Sciatic nerve (tissue), 2 donors: ENCODE measurements at places on chromosomes 2 and 18.

- no peak for DNase-seq
Observed at GRCh38 chr18:55489034-55489986, 98.7 kb downstream of the TCF4 start.

- DNase-seq: no peak
Observed at GRCh38 chr2:65024149-65024829, 31.9 kb upstream of the CEP68 start.

- no peak for DNase-seq
Observed at GRCh38 chr2:221997100-221997499, 301.7 kb downstream of the PAX3 start.

- no peak for DNase-seq
Observed at GRCh38 chr18:1668279-1668678, 763.6 kb downstream of the ADCYAP1 start.

DNA sequence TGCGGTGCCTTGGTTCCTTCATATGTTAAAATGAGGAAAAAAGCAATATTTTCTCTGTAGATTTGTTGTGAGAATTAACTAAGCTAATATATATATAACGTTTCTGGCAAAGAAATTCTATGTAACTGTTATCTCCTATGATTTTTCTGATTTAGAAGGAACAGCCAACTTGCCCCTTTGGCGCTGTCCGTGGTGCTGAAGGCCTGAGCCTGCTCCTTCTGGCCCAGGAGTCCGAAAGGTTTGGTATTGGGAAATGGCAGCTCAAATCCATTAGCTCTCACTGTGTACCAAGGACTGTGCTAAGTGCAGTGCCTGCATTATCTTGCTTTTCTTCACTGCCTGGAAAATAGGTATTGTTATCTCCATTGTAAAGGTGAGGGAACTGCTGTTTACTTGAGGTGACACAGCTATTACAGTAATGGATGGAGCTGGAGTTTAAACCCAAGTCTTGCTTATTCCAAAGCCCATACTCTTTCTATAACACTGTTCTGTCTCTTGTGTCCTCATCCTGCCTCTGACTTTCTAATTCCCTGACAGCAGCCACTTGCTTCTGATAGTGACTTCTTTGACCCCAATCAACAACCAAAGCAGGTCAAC lies 52.2 kb downstream of the C1QL2 start:
- no peak for DNase-seq

GRCh38 chr2:50564766-50565165 lies 467.2 kb downstream of the NRXN1 start:
- no peak for DNase-seq

GRCh38 chr18:77366720-77367641 lies 117.3 kb downstream of the GALR1 start:
- peak; percentile 71 for DNase-seq

DNA sequence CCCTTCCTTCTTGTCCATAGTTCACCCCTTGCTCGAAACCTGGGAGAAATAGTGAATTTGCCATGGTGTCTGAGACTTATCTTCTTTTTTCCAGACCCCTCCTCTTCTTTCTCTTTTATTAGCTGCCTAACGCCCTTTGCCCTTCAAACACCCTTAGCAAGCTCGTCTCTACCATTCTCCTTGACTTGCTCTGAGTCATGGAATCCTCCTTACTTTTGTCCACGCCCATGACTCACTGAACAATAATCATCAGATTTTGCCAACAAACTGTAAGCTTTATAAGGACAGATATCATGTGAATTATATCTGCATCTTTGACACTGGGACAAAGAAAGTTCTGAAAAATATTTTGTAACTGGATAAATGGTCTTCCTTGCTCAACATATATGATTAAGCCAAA lies 67.1 kb upstream of the CNTNAP5 start:
- DNase-seq: no peak

- no peak for DNase-seq
Observed at GRCh38 chr2:102618452-102619413, 620 bp upstream of the SLC9A2 start.

DNA sequence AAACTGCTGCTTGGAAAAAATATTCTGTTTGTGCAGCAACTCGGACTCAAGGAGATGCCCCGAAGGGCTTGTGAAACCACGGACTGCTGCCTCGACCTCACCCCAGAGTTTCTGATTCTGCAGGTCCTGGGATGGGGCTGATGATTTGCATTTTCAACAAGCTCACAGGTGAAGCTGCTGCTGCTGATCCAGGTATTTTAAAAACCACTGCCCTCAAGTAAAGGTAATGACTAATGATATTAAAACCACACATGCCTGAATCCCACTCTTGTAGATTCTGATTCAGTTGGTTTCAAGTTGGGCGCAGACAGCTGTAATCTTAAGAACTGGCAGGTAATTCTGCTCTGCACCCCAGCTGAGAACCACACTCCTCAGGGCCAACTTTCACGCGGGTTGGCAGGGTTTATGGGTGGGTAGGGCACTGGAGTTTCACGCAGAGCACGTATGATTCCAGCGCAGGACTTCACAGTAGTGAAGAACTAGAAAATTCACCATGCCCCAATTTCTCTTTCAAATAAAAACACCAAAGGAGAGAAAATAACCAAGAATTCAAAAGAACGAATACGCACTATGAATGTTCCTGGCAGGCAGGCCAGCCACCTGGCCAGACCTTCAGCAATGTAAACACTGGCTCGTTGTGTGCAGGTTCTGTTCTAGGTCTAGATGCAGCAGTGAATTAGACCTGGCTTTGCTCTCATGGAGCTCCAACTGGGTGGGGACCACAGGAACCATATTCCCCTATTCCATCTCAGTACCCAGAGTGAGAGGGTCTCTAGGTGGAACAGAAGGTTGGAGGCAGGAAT lies 74.6 kb upstream of the ZFP36L2 start:
- DNase-seq: no peak

- DNase-seq: no peak
Observed at GRCh38 chr2:61343141-61343540, 127.7 kb downstream of the USP34 start.

DNA sequence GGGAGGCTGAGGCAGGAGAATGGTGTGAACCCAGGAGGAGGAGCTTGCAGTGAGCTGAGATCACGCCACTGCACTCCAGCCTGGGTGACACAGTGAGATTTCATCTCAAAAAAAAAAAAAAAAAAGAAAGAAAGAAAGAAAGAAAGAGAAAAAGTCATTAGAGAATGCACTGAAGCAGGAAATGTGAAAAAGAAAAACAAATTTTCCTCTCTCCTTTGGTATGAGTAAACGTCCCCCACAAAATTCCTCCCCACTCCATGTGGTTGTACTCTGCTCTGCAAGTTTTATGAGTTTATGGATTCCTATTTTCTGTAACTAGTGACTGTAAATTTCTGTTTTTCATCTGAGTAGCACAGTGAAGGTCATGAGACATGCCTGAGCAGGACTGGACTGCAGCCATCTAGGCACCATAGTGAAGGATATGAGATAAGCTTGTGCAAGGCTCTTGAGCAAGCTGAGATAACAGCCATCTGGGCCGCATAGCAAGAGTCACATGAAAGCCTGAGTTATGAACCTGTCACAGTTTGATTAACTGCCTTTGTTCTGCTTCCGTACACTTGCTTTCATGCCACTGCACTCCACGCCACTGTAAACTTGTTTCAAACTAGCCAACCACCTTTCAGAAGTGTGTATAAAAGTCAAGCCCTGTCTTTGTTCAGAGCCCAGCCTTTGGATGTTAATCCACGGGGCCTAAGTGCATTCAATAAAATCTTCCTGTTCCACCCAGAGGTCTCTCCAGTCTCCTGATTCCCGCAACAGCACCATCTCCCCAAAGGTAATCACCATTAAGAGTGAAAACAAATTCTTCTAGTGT lies 50.2 kb downstream of the SKA1 start:
- DNase-seq: no peak

- no peak for DNase-seq
Observed at GRCh38 chr18:36769611-36770314, 59.0 kb downstream of the TPGS2 start.

DNA sequence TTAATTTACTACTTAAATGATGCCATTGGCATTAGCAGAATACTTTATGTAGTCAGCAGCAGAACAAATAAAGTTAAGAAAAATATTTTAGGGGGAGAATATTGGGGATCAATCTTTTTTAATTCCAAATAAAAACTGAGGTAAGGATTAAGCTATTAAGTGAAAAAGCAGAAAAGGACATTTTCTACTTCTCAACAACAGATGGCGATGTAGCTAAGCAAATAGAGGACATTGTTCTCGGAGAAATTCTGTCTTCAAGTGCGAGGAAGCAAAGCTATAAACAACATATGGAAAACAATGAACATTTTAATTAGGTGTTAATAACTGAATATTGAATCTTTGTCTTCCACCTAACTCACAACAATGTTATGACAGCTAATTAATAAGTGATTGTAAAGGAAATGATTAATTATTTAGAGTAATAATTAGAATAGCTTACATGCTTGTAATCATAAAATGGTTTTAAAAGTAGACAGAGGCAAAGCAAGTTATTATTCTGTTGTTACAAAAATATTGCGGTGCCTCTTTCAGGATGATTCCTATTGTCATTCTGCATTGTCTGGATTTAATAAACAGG lies 32.9 kb upstream of the CCDC93 start:
- DNase-seq: no peak

- no peak for DNase-seq
Observed at GRCh38 chr2:133338224-133338623, 230.0 kb downstream of the NCKAP5 start.

GRCh38 chr2:240848900-240849680 lies 19.5 kb upstream of the AGXT start:
- no peak for DNase-seq

DNA sequence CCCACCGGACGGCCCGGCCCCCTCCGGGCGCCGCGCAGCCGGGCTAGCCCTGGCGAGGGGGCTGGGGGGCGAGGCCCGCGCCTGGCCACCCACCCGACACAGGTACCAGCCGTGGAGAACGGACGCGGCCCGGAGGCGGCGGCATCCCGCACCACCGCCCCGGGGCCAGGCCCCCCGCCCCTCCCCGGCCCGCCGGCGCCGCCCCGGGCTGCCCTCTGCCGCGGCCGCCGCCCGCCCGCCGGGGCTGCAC lies 405 bp downstream of the SOS1 start:
- DNase-seq: no peak

DNA sequence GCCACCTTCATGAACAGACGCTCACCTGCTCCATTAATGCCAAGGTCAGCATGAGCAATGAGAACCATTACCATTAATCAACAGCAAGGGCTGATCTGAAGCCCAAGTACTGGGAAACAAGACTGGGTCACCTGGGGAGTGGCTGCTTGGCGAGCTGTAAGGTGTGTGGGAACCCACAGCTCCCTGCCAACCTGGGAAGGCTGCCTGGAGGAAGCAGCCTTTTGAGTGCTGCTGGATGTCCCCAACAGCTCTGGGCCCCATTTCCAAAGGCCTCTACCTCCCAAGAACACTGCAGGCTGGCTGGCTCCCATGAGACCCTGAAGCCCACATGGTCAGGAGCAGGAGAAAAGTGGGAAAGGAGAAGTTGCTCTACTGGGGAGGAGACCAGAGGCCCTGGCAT lies 62.1 kb downstream of the CYP26B1 start:
- no peak for DNase-seq

- DNase-seq: no peak
Observed at GRCh38 chr18:44944461-44944860, 263.8 kb downstream of the SETBP1 start.

DNA sequence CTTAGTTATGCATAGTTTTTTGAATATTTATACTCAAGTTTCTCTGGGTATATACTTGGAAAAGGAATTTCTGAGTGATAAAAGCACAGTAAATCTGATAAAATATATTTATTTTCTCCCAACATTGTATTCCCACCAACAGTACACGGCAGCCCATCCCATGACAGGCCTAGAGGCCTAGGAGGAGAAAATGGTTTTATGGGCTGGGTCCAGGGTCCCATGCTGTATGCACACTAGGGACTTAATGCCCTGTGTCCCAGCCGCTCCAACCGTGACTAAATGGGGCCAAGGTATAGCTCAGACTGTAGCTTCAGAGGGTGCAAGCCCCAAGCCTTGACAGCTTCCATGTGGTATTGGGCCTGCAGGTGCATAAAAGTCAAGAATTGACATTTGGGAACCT lies 1007.7 kb downstream of the DSC3 start:
- DNase-seq: no peak

GRCh38 chr2:186848873-186849578 lies at the start of gene ZSWIM2:
ZSWIM2 (minus strand) TSS chr2:186849170; CDS start chr2:186849130, 40 bp downstream.
- peak; percentile 70 for DNase-seq

GRCh38 chr18:68429841-68430240 lies 285.1 kb downstream of the TMX3 start:
- no peak for DNase-seq

DNA sequence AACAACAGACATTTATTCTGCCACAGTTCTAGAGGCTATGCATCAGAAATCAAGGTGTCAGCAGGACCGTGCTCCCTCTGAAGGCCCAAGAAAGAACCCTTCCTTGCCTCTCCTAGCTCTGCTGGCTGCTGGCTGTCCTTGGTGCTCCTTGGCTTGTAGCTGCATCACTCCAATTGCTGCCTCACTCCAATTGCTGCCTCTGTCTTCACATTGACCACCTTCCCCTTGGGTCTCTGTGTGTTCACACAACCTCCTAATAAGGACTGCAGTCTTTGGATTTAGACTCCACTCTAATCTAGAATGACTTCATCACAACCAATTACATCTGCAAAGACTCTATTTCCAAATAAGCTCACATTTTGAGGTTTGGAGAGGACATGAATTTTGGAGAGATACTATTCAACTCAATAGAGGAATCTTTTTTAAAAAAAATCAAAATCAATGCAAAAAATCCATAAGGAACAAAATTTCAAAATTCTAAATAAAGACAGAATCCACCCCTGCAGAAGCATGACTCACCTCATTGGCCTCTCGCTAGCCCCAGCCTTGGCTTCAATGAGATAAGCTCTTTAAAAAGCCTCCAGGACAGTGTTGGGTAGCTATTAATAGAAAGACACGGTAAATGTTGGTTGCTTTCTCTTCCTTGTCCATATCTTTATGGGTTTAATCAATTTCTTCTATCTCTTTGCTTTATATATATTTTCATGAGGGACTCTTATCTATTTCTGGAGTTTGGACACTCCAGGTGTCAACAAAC lies 267.6 kb upstream of the MGAT5 start:
- DNase-seq: no peak

DNA sequence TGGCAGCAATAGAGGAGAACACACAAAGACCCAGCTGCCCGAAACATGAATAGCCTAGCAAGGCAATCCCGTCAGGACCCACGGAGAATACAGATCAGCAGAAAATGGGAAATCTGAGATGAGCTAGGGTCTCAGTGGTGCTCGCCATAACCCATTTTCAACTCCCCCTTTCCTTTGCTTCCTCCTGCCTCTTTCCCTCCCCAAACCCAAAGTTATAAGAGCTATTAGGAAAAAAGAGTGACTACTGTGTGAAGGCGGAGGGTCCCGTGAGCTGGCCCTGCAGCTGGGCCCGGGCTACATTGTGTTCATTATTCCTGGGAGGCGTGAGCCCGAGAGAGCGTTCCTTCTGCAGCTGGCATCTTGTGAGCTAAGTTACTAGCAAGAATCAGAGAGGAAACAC lies 118.4 kb downstream of the PID1 start:
- no peak for DNase-seq

- DNase-seq: no peak
Observed at GRCh38 chr2:191302459-191303139, 57.4 kb downstream of the MYO1B start.

DNA sequence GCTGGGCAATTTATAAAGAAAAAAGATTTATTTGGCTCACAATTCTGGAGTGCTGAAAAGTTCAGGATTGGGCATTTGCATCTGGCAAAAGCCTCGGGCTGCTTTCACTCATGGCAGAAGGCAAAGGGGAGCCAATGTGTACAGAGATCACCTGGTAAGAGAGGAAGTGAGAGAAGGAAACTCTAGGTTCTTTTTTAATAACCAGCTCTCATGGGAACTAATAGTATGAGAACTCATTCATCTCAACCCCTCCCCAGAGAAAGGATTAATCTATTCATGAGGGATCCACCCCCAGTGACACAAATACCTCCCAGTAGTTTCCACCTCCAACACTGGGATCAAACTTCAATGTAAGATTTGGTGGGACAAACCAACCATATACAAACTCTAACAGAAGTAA lies 129.0 kb downstream of the EVA1A start:
- no peak for DNase-seq
